ENCODE measurements at places on chromosomes 6 and 20.

- no peak for DNase-seq
Measured at GRCh38 chr6:138593124-138593877, 94.0 kb upstream of the NHSL1 start.

DNA sequence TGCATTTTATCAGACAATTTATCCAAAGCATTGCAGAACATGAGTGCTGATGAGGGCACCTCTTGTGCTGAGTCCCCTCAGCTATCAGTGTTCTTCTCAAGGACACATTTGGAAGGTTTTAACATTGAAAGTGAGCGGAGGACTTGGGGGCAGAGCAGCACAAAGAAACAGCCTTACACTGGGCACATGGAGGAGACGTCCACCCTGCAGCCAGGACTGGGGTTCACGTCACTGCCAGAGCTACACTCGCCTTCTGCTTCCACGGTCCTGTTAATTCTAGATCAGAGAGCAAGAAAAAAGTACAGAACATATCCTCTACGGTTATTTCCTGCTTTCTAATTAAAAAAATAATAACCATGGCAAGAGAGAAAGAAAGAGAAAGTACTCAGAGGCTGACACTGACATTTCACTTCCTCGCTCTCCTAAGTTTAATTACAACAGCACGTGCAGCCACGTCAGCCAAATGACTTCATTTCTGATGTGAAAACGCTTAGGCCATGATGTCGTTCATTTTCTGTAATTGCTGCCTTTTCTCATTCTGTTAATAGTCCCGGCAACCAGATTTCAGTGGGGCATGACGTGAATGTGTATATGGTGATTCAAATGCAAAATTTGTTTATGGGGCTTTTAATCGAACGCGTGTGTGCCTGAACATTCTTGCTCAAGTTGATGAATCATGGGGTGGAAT, 5.1 kb downstream of the PRND start:
- DNase-seq: no peak

DNA sequence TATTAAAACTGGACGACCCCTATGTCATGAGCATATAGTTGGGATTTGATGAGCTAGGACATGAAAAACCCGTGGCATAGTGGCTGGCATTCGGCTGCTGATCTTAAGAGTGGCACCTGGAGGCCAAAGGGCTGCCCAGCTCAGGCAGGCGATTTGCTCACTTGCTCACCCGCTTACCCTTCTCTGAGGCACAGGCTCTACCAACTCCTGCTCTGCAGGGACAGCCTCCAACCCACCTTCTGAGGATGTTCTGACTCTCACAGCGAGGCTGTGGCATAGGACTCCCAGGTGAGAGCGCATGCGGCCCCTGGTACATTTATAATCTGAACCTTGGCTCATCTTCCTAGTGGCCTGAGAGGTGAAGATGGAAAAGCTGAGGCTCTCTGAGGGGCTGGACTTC, 995 bp downstream of the RSPO4 start:
- DNase-seq: no peak

GRCh38 chr6:104958178-104959025, 1.5 kb downstream of the LIN28B start:
- DNase-seq: no peak

DNA sequence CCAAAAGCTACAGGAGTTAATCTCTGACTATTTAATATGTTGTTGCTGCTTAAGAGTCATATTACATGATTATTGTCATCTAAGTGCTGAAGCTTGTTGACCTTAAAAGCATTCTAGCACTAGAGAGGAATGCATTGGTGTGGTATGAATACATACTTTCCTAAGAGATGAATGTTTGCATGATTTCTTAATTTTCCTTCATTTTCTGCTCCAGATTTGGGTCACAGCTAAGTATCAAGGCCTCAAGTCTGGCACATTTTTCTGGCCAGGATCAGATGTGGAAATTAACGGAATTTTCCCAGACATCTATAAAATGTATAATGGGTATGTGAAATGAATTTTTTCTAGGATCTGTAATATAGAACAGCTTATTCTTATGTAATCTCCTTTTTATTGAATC, 53.6 kb downstream of the ENPP1 start:
- DNase-seq: no peak

DNA sequence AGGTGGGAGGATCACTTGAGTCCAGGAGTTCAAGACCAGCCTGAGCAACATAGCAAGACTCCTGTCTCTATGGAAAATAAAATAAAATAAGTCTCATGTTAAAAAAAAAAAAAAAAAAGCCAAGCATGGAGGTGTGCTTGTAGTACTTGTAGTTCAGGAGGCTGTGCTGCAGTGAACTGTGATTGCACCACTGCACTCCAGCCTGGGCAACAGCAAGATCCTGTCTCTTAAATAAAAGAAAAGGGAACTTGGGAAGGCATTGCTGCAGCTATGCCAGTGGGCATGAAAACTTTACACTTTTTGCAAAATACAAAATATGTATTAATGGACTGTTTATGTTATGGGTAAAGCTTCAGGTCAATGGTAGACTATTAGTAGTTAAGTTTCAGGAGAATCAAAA, 37.5 kb upstream of the REV3L start:
- no peak for DNase-seq

DNA sequence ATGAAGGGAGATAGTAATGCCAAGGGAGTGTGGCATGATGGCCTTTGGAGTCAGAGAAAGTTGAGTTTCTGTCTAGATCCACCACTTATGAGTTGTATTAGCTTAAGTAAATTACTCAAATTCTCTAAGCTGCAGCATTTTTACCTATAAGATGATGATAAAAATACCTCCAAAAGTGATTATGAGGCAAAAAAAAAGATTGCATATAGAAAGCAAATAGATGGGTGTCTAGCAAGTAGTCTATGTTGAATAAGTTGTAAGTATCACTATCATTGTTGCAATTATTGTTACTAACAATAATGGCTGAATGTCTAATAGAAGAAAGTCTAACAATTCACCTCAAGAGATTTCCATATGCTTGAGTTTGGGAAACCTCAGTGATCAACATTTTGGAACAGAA, 959.2 kb upstream of the GJE1 start:
- no peak for DNase-seq

- no peak for DNase-seq
Measured at GRCh38 chr20:62027698-62028321, 37.9 kb downstream of the TAF4 start.

- no peak for DNase-seq
Measured at GRCh38 chr20:63036291-63036690, 29.5 kb upstream of the BHLHE23 start.

DNA sequence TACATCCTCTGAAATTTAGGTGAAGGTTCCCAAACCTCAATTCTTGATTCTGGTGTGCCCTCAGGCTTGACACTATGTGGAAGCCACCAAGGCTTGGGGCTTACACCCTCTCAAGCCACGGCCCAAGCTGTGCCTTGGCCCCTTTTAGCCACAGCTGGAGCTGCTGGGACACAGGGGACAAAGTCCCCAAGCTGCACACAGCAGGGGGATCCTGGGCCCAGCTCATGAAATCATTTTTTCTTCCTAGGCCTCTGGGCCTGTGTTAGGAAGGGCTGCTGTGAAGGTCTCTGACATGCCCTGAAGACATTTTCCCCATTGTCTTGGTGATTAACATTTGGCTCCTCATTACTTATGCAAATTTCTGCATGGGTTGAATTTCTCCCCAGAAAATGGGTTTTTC, 37.3 kb upstream of the BACH2 start:
- DNase-seq: no peak

GRCh38 chr6:39577446-39578165, 147.6 kb downstream of the KIF6 start:
- no peak for DNase-seq

GRCh38 chr20:33005908-33006775, 1.4 kb upstream of the BPIFB2 start:
- no peak for DNase-seq

GRCh38 chr6:46078294-46078693, 51.5 kb upstream of the ENPP4 start:
- no peak for DNase-seq

GRCh38 chr6:44059359-44060346, 67.6 kb downstream of the MRPL14 start:
- DNase-seq: no peak

GRCh38 chr20:952196-952795, 36.2 kb upstream of the ANGPT4 start:
- no peak for DNase-seq

GRCh38 chr20:60372822-60373221, 414.6 kb downstream of the CDH26 start:
- DNase-seq: no peak

DNA sequence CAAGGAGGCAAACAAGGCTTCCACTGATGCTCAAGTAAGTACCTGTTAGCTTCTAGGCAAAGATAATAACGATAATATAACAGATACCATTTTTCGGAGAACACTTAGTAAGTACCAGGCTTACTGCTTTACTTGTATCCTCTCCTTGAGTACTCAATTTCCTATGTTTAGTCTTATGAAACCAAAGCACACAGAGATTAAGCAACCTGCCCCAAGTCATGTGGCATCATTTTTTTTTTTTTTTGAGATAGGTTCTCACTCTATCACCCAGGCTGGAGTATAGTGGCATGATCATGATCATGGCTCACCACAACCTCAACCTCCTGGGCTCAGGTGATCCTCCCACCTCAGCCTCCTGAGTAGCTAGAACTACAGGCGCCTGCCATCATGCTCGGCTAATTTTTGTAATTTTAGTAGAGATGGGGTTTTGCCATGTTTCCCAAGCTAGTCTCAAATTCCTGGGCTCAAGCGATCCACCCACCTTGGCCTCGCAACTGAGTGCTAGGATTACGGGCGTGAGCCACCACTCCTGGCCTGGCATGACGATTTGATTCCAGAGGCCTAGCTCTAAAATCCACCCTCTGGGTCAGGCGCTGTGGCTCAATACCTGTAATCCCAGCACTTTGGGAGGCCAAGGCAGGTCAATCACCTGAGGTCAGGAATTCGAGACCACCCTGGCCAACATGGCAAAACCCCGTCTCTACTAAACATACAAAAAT, 14.0 kb downstream of the SPAG4 start:
- DNase-seq: no peak

GRCh38 chr6:112501705-112502104, 154.6 kb downstream of the RFPL4B start:
- DNase-seq: peak; percentile 53

- DNase-seq: no peak
Measured at GRCh38 chr6:47240277-47240890, 69.3 kb downstream of the TNFRSF21 start.

DNA sequence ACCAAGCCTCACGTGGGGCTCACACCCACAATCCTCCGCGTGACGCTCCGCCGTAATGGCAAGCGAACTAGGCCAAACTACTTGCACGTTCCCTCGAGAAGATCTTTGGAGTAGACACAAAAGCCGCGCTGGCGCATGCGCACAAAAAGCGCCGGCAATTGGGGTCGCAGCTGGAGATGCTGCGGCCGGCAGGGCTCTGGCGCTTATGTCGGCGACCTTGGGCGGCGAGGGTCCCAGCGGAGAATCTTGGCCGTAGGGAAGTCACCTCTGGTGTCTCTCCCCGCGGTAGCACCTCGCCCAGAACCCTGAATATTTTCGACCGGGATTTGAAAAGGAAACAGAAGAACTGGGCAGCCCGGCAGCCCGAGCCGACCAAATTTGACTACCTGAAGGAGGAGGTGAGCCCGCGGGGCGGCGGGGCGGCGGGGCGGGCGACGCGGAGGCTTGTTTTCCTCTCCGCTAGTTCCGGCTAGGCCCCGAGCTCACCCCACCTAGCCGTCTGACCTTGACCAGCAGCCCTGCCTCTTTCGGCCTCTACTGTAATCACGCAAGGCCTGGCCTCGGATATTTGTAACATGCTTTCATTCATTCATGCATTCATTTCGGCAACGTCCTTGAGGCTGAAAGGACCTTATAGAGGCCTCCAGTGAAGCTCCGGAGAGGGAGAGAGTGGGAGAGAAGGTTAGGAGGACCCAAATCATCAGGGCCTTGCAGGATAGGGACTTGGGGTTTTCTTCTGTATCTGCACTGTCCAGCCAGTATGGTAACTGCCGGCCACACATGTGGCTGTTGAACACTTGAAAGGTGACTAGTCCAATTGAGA, at the start of the genes ESF1 and NDUFAF5:
TSS of gene ESF1 (minus strand) at position 27 of the 823 bp plus-strand sequence. CDS start 1,779 bp downstream, outside the sequence.
TSS of gene NDUFAF5 (plus strand) at position 136 of the 823 bp plus-strand sequence. CDS start at position 177, 41 bp downstream.
- peak; percentile 88 for DNase-seq

- no peak for DNase-seq
Measured at GRCh38 chr6:137044366-137045221, at the start of gene IL20RA. IL20RA (minus strand) TSS chr6:137044965; CDS start chr6:137044728, 237 bp downstream.

- peak; percentile 43 for DNase-seq
Measured at GRCh38 chr20:20360464-20360863, 7.4 kb upstream of the INSM1 start.

- no peak for DNase-seq
Measured at GRCh38 chr20:50127587-50128519, 14.9 kb upstream of the UBE2V1 start.

DNA sequence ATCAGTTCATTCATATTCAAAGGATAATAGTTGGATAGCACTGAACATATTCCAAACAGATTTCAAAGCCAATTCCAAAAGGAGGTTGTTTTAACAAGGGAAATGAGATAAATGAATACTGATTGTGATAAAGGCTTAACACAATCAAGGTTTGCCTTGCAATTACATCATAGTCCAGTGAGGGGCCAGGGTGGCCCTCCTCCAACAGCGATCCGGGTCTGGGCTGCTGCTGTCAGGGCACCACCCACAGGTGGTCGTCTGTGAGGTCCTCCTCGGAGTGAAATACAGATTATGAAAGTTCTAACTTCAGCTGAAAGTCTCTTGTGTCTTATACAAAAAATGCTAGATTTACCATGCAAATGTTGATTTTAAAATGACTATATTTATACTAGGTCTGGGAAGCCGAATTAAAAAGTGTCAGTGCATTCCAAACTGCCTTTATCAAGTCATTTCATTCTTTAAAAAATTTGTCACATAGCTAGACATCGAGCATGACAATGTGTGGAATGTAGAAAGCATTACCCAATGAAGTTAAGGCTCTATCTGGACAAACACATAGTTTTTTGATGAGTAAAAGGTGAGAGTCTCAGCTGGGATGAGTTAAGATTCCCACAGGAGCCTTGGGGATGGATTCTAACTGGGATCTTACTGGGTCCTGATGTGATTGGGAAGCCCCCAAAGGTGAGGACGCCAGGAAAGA, 65.9 kb upstream of the SLC22A23 start:
- no peak for DNase-seq

DNA sequence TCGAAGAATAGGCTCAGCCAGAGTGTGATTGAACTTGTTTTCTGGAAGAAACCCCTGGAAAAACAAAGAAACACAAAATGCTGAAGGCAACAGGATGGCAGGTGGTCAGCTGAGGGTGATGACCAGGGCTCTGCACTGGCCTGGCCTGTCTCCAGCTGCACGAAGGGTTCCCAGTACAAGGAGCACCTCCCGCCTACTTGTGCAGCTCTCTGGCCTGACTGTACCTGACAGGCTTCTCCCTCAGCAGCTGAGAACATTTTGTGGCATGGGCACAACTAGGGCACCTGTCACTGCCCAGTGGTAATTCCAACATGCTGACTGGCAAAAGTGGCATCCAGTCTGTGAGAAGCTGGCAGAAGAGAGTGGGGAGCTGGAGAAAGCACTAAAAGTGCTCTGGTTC, 38.8 kb upstream of the EMILIN3 start:
- DNase-seq: no peak

DNA sequence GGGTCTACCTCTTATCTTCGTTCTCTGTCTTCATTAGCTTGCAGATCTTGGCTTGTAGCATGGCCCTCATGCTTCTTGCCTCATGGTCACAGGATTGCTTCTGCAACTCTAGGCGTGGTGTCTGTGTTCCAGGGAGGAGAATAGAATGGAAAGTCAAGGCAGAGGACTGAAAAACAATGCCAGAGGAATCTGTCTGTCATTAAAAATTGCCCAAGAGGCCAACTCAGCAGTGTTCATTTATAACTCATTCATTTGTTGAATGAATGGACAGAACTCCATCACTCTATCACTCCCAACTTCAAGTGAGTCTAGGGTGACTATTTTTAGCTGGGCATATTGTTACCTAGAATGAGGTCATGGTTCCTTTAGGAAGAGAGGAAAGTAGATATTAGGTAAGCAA, 179.6 kb downstream of the UST start:
- no peak for DNase-seq

- DNase-seq: no peak
Measured at GRCh38 chr6:72035486-72035885, 149.1 kb downstream of the RIMS1 start.
